ENCODE measurements at places on chromosomes 3 and 15.
A peak's percentile ranks its signal among the peaks of the same experiment; 100 is the strongest.

DNA sequence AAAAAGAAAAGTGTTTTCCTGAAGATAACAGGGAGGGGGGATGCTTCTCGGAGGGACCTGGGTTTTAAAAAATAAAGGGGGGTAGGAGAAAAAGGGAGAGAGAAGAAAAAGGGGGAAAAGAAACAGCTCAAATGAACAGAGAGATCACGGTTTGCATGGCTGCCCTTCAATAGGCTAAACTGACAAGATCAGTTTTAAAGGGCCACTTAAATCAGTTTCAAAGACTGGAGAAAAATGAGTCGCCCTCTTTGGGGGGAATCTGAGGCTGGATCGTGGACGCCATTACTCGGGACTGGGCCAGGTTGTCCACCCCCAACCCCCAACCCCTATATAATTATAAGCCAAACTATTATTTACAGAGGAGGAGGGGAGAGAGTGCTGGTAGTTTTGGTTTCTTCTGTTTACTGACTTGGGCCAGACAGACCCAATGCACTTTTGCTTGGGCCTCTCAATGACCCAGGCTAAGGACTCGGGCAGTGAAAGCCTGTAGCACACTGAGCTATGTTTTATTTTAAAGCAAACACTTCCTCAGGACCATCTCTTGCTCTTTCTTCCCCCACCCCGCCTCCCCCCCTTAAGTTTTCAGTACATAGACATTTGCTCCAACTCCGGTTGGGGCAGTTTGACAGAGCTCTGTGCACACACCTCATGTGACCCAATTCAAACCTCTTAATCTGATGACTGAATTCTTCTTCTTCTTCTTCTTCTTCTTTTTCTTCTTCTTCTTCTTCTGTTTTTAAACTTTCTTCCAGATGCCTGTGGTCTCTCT is 6.3 kb downstream of the NR2F2 start:
- peaks cover 34% of the 10 kb centered on the region for H3K27me3 ChIP-seq
- peak overlapping the region; percentile 16 for H3K27ac ChIP-seq
- peak; percentile 71 for DNase-seq
- H3K36me3 ChIP-seq = peaks cover 21% of the 10 kb centered on the region
- peak overlapping the region; percentile 92 for H3K4me3 ChIP-seq

GRCh38 chr15:75368689-75369239 is 357 bp upstream of the MAN2C1 start:
- no peak for DNase-seq
- peak overlapping the region; percentile 63 for H3K4me3 ChIP-seq
- H3K36me3 ChIP-seq = peaks cover 15% of the 10 kb centered on the region
- peak overlapping the region; percentile 66 for H3K27ac ChIP-seq
- H3K4me1 ChIP-seq = peaks cover 9% of the 10 kb centered on the region
- no peaks in the 10 kb centered on the region for H3K27me3 ChIP-seq

- H3K27ac ChIP-seq = no peak overlapping the region
- H3K27me3 ChIP-seq = no peaks in the 10 kb centered on the region
- no peak for DNase-seq
- no peak overlapping the region for H3K4me3 ChIP-seq
These were observed 79.4 kb downstream of the RPLP1 start for GRCh38 chr15:69532066-69532465.

GRCh38 chr3:21795921-21796320 is 44.9 kb upstream of the ZNF385D start:
- H3K27me3 ChIP-seq = no peaks in the 10 kb centered on the region
- DNase-seq = no peak

DNA sequence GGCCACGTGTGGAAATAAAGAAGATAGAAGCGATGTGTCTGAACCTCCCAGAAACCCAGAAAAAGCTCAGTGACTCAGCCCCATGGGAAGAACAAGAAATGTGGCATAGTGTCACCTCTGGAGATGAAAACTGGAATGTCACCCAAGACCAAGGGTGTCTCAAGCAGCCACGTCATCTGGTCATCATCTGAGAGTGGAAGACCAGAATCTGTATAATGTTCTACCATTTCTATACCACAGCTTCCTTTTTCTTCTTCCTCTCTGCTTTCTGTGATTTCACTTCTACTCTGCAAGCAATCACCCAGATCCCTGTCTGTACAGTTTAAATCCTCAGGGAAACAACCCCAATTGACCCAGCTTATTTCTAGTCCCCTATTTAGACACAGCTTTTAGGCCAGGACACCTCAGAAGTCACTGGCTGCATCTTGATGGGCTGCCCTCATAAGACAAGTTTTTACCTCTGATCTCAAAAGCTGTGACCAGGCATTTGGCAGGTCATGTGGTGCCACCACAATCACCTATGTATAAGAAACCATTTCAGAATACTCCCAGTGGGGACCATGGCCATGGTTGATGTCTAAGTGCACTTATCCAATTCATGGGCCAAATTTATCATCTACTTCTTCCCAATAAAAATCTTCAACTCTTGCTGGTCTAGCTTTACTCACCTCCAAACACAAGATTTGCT is 278.5 kb upstream of the UMPS start:
- H3K27ac ChIP-seq = no peak overlapping the region
- DNase-seq = no peak
- H3K4me1 ChIP-seq = no peaks in the 10 kb centered on the region
- H3K4me3 ChIP-seq = no peak overlapping the region

DNA sequence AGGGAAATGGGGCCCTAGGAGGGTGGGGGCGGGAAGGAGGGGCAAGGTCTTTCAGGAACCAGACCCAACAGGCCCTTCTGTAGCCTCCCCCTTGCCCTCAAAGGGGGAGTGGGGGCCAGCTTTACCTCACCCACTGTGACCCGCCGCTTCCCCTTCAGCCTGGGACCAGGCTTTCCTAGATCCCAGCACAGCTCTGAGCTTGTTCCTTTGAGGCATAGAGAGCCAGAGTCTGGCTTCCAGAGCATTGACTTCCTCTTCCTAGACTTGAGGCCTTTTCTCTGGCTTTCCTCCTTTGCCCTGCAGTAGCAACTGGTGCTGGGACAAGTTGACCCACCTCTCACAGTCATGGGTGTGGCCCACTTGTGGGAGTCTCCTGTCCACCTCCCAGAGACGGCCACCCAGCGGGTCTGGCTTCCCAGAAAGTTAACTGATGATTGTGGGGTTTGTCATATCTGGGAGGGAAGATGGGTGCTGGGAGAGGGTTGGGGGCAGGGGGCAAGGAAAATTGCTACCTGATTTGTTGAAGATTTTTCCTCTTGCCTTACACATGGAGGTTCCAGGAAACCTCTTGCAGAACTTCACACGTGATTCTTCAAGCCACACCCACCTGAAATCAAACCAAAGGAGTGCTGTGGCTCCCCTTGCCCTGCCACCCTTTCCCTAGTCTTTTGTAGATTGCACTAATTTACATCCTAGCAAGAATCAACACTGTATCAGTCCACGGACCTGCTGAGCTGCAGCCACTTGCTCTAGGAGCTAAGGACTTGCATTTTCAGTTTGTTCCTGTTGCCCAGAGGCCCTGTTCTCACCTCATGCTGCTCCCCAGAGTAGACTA is 4.1 kb upstream of the CHST14 start:
- H3K36me3 ChIP-seq = no peaks in the 10 kb centered on the region
- no peak overlapping the region for H3K4me3 ChIP-seq
- H3K27ac ChIP-seq = no peak overlapping the region
- H3K27me3 ChIP-seq = peaks cover under 1% of the 10 kb centered on the region
- H3K4me1 ChIP-seq = peaks cover 6% of the 10 kb centered on the region

Data from neural progenitor cell (in vitro differentiated cells).